ENCODE measurements at places on chromosomes 1 and 21. TPM values are rescaled to one million over a fixed set of nuclear protein-coding genes. Genes with fewer than 3 reads are reported as not detected.
A peak's percentile ranks its signal among the peaks of the same experiment; 100 is the strongest.

Gene REN
- not detected for total RNA-seq

GRCh38 chr1:170410401-170411166, 121.4 kb upstream of the GORAB start:
- no peaks in the 10 kb centered on the region for H3K36me3 ChIP-seq
- peaks cover 7% of the 10 kb centered on the region for H3K4me1 ChIP-seq

Gene OXCT2
- 1.2 TPM for total RNA-seq

GRCh38 chr1:119675349-119676345, 27.6 kb upstream of the ZNF697 start:
- DNase-seq, result peak; percentile 92
- H3K36me3 ChIP-seq, result no peaks in the 10 kb centered on the region
- no peaks in the 10 kb centered on the region for H3K27me3 ChIP-seq

Gene KIF17
- total RNA-seq, result 8.0 TPM

DNA sequence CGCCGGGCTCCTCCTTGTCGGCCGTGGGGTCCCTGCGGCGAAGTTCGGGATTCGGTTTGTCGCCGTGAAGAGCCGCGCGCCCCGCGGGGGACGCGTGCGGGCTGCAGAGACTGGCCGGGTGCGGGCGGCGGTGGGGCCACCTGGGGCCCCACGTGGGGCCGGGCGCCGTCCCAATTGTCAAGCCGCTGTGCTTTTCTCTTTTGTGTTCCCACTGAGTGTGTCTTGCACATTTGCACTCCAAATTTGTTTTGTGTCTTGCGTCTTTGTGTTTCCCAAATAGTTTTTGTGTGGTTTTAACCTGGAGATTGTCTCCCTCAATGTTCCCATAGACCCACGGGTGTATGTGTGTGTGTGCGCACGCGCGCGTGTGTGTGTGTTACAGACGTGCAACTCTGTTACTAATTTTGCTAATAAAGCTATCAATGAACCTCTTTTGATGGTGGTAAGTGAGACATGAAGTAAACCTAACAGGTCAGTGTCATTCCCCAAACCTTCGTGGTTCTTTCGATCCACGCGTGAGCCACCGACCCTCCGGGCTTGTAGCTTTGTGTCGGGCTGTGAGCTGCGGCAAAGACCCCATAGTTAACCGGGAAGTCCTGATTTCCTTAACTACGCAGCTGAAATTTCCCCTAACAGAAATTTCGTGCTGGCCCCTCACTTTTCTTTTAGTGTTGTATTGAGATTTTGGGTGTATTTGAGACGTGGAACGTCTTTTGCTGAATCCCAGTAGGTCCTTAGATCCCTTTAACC, 708 bp downstream of the PRDM2 start:
- no peaks in the 10 kb centered on the region for H3K36me3 ChIP-seq
- peaks cover 20% of the 10 kb centered on the region for H3K27me3 ChIP-seq
- peak overlapping the region; percentile 95 for H3K4me3 ChIP-seq
- H3K4me1 ChIP-seq, result no peaks in the 10 kb centered on the region
- peak; percentile 68 for DNase-seq
- no peak overlapping the region for H3K27ac ChIP-seq

Gene CACNA1S
- total RNA-seq, result not detected

DNA sequence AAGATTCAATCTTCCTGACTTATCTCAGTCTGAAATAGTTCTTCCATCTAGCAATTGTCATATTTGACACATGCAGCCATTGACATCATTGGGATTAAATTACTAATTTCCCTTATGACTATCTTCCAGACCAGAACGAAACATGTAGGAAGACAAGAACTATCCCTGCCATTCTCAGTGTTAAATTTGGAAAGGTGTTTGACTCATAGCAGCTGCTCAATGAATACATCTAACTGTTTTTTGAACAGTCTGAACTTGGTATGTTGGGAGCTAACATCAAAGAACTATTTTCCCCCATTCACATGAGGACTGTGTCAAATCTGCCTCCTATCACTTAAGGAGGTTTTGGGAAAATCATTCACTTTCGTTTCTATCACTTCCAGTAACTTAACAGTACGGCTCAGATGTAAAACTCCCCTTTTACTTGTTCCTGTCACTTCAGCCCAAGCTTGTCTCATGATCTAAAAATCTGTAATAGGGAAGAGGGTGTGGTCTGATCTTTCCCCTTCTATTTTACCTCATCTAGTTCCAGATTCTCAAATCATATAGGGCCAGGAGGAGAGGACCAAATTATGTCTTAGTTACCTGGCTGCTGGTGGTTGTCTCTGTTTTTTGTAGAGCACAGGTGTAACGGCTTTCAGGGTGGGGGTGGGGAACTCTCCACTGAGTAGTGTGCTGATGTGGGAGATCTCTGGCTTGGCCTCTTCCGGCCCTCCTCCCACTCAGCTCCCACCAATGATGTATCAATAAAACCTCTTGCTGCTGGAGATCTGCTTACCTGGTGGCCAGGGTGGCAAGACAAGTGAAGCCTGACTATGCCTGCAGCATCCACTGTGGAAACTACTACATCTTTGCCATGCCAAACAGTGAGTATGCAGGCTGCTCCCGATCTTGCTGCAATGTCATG, 26.2 kb upstream of the SLAMF1 start:
- peak; percentile 44 for DNase-seq
- peak overlapping the region; percentile 25 for H3K4me3 ChIP-seq
- no peaks in the 10 kb centered on the region for H3K27me3 ChIP-seq
- peaks cover 29% of the 10 kb centered on the region for H3K4me1 ChIP-seq

DNA sequence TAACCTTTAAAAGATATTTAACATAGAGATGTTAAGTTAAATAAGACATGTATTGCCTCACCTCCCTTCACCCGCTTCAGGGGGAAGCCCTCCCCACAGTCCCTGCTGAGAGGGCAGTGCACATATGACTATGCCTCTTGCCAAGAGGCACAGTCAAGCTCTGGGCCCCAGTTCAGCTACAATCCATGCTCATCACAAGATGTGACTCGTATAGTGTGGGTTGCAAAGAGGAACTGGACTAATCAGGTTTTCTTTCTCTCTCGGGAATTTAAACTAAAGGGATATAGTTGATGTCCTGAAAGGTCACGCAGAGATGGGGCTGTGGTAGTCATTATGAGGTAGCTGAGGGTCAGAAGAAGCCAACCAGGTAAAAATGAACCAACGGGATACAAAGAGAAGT, 35.6 kb downstream of the LYST start:
- H3K4me1 ChIP-seq, result no peaks in the 10 kb centered on the region
- H3K4me3 ChIP-seq, result no peak overlapping the region
- no peaks in the 10 kb centered on the region for H3K36me3 ChIP-seq
- DNase-seq, result no peak
- H3K27ac ChIP-seq, result no peak overlapping the region

DNA sequence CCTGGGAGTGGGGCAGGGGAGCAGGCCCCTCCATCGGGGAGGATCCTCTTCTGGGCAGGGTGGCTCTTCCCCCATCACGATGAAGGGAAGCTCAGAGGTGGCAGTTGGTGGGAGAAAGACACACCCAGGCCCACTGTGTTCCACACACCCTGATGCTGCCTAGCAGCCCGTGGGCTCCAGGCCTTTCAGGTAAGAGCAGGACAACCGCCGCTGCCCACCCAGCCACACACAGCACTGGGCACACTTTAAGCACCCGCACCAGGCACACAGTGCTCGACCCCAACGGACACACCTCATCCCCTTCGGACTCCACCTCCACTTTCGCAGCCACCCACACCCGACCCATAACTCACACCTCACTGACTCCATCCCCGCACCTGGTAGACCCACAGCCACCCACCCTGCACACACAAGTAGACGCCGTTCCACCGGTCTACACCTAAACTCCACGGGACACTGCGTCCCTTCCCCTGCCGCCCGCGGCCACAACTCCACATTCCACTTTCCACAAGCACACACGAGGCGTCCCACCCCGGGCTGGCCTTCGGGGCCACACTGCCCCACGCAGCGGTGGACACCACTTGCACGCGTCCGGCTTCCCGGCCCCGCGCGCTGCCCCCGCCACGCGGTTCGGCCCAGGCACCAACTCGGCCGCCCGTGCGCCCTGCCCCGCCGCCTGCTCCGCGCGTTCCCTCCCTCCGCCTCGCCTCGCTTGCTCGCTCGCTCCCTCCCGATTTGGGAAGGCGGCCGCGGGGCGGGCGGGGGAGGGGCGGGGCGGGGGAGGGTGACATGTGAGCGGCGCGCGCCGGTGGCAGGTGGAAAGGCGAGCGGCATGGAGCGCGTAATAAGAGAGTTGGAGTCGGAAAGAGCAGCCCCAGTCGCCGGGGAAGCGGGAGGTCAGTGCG, at the start of gene KCNQ4:
TSS of gene KCNQ4 (plus strand) at position 787 of the 905 bp plus-strand sequence. CDS start 307 bp downstream, outside the sequence.
- H3K4me3 ChIP-seq, result peak within 1 kb of the TSS; percentile 71
- no peaks in the 10 kb centered on the region for H3K36me3 ChIP-seq
- peak; percentile 90 for DNase-seq
- H3K4me1 ChIP-seq, result no peaks in the 10 kb centered on the region
- H3K27me3 ChIP-seq, result peaks cover 55% of the 10 kb centered on the region

DNA sequence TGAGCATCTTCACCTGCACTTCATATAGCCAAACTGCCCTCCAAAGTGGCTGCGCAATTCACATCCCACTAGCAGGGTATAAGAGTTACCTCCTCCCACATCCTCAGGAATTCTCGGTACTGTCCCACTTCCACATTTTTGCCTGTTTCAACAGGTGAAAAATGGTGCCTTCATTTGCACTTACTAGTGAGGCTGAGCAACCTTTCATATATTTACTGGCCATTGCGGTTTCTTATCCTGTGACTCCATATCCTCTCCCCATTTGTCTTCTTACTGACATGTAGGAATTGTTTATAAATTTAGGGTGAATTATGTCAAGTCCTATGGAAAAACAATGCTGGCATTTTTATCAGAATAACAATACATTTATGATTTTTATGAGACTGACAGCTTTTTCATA, 61.9 kb downstream of the NIBAN1 start:
- no peak overlapping the region for H3K27ac ChIP-seq
- no peak overlapping the region for H3K4me3 ChIP-seq
- no peaks in the 10 kb centered on the region for H3K27me3 ChIP-seq
- no peak for DNase-seq
- peaks cover 3% of the 10 kb centered on the region for H3K4me1 ChIP-seq

Gene RASAL2
- 21.8 TPM for total RNA-seq

Gene TMEM81
- total RNA-seq, result 4.3 TPM

Gene ABCA4
- total RNA-seq, result 1.7 TPM

DNA sequence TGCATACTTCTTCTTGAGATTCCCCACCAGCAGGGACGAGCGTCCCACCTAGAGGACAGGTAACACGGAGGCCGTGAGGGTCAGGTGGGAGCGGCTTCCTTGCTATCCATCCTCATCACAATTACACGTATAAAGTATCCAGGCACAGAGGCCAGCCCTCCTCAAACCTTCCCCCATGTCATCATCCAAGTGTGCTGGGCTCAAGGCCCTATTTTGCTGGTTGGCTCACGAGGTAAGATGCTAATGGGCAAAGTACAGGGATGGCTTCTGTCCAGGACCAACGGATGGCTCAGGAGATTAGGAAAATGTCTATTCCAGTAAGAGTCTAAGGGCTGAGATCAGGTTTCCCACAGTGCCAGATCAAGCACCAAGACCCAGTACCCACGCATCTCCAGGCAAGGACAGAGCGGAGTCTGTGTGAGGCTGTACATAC, 11.5 kb upstream of the A3GALT2 start:
- peaks cover 71% of the 10 kb centered on the region for H3K36me3 ChIP-seq
- no peak overlapping the region for H3K27ac ChIP-seq
- no peak for DNase-seq
- peaks cover 11% of the 10 kb centered on the region for H3K4me1 ChIP-seq
- no peak overlapping the region for H3K4me3 ChIP-seq

GRCh38 chr1:52531249-52531872, 21.5 kb downstream of the TUT4 start:
- H3K4me3 ChIP-seq, result no peak overlapping the region
- no peak overlapping the region for H3K27ac ChIP-seq
- H3K27me3 ChIP-seq, result no peaks in the 10 kb centered on the region
- DNase-seq, result no peak
- no peaks in the 10 kb centered on the region for H3K4me1 ChIP-seq

DNA sequence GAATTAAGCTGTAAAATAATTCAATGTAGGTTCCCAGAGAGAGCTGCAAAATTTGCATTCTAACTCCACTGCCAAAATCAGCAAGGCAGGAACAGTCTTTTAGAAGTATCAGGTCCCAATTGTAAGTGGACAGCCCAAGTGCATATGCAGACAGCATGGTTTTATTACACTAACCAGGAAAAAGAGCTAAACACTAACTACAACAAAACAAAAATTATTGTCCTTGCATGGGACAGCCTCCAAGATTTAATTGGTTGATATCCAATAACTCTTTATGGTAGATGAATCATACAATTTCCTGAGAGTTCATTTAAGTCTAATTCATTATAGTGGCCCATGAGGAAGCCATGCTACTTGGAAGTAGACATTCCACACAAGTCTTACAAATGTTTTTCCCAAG, 154.3 kb upstream of the ZNF648 start:
- DNase-seq, result no peak
- no peak overlapping the region for H3K4me3 ChIP-seq
- no peak overlapping the region for H3K27ac ChIP-seq
- H3K36me3 ChIP-seq, result no peaks in the 10 kb centered on the region

DNA sequence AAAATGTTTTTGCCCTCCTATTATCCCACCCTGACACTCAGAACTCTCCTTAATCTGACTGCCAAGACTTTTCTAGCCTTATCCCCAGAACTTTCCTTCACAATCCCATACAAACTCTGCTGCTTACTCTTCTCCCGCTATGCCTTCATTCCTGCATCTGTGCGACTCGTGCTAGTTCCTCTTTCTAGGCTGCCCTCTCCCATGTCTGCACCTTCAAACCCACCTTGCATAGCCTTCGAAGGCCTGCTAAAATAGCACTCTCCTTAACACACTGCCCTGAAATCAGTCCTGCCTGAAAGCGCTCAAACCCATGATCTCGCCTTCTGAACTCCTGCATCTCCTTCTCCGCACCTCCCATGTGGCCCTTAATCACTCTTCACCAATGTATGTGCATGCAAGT, 2.5 kb upstream of the NCF2 start:
- peaks cover 3% of the 10 kb centered on the region for H3K4me1 ChIP-seq
- no peaks in the 10 kb centered on the region for H3K36me3 ChIP-seq
- H3K27me3 ChIP-seq, result no peaks in the 10 kb centered on the region
- H3K27ac ChIP-seq, result no peak overlapping the region

GRCh38 chr1:34270181-34270580, 93.5 kb downstream of the C1orf94 start:
- H3K27ac ChIP-seq, result no peak overlapping the region
- H3K36me3 ChIP-seq, result no peaks in the 10 kb centered on the region
- no peaks in the 10 kb centered on the region for H3K4me1 ChIP-seq
- H3K4me3 ChIP-seq, result no peak overlapping the region
- DNase-seq, result no peak

Gene PROX1
- 1.9 TPM for total RNA-seq

- H3K4me3 ChIP-seq, result no peak overlapping the region
- no peak overlapping the region for H3K27ac ChIP-seq
- DNase-seq, result no peak
- H3K36me3 ChIP-seq, result no peaks in the 10 kb centered on the region
- no peaks in the 10 kb centered on the region for H3K27me3 ChIP-seq
- no peaks in the 10 kb centered on the region for H3K4me1 ChIP-seq
Observed at GRCh38 chr1:240720976-240721375, 109.0 kb upstream of the GREM2 start.

GRCh38 chr1:227315629-227316346, 2.5 kb downstream of the CDC42BPA start:
- no peaks in the 10 kb centered on the region for H3K27me3 ChIP-seq
- no peaks in the 10 kb centered on the region for H3K36me3 ChIP-seq
- no peak overlapping the region for H3K27ac ChIP-seq
- no peaks in the 10 kb centered on the region for H3K4me1 ChIP-seq
- no peak for DNase-seq
